ENCODE measurements at places on chromosomes 12 and 14.
A peak's percentile ranks its signal among the peaks of the same experiment; 100 is the strongest.

- no peak for DNase-seq
Observed at GRCh38 chr12:84329938-84330337, 582.7 kb downstream of the SLC6A15 start.

DNA sequence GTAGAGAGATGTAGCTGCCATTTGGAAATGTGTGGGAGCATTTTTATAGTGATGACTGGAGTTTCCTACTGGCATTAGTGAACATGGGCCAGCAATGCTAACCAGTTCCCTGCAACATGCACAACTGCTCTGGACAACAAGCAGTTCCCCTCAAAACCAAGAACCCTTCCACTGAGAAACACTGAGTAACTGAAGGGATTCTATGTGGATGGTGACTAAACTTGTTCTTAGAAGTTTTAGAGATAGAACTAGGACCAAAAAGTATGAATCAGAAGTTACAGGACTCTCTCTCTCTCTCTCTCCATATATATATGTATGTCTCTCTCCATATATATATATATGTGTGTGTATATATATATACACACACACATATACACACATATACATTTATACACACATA, 7.9 kb downstream of the SERPINA10 start:
- DNase-seq = no peak

GRCh38 chr12:126734710-126735109, 1532.3 kb upstream of the TMEM132C start:
- no peak for DNase-seq

- DNase-seq = no peak
Observed at GRCh38 chr12:20272801-20273200, 95.5 kb upstream of the PDE3A start.

- DNase-seq = no peak
Observed at GRCh38 chr12:57735198-57735855, 3.2 kb downstream of the AGAP2 start.

DNA sequence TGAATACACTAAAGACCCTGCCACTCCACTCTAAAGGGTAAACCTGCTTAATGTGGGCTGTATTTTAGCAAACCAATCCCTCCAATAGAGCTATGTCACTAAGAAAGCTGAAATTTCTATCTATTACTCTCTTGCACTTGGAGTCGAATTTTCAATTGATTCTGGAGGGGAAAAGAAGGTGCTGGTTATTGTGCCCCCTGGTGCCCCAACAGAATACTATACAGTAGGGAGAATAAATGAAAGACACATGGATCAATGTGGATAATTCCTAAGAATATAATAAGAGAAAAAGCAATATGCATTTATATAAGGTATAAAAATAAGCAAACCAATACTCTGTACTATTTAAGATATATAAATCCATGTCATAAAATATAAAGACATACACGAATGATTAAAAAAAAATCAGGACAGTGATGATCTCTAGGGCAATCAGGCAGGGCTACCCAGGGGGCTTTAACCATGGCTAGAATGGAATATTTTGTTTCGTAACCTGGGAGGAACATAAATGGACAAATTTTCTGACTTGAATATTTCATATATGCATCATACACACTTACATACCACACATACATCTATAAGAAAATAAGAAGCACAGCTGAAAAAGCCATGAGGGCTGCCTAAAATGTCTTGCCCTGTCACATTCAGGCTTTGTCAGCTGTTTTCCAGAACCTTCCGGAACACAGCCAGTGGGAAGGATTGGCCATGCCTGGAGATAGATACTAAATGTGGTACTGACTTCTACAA, 54.4 kb downstream of the EFCAB11 start:
- DNase-seq = peak; percentile 24

DNA sequence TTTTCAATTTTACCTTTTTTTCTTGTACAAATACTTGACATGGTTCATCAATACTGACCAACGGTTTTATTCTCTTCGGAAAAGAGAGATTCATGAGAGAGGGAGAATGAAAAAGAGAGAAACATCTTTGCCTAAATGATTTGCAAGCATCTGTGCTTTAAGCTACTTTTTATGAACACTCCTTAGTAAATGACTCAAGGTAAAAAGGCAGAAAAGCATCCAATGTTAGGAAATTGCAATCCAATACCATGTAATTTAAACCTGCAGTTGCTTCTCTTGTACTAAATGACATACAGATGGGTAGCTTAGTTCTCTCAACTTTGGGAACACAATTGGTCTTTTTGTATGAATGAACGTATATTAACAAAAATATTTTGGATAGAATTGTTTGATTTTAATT, 46.1 kb downstream of the MSRB3 start:
- no peak for DNase-seq

DNA sequence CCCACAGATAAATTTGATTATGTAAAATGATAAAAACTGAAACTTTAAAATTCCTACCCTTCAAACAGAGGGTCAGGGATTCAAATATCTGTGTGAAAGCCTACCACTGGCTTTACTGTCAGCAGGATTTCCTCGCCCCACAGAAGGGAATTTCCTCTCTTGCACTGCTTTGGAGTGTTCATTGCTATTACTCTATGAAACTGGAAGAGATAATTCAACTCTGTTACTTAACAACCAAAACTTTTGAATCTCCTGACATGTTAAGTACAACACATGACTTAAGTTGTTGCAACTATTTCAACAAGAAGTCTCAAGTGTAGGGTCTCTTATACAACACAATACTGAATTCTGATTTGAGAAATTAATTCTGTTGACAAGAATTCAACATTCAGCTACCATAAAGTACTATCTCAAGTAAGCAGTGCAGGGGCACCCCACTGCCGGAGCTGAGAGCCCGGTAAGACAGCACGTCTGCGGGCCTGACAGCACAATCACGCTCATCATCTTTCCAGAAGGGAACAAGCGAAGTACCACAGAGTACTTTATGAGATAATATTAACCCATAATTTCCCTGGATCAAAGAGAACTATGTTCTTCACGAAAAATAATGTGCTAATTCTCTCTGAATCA, 22.9 kb downstream of the DICER1 start:
- DNase-seq = no peak

DNA sequence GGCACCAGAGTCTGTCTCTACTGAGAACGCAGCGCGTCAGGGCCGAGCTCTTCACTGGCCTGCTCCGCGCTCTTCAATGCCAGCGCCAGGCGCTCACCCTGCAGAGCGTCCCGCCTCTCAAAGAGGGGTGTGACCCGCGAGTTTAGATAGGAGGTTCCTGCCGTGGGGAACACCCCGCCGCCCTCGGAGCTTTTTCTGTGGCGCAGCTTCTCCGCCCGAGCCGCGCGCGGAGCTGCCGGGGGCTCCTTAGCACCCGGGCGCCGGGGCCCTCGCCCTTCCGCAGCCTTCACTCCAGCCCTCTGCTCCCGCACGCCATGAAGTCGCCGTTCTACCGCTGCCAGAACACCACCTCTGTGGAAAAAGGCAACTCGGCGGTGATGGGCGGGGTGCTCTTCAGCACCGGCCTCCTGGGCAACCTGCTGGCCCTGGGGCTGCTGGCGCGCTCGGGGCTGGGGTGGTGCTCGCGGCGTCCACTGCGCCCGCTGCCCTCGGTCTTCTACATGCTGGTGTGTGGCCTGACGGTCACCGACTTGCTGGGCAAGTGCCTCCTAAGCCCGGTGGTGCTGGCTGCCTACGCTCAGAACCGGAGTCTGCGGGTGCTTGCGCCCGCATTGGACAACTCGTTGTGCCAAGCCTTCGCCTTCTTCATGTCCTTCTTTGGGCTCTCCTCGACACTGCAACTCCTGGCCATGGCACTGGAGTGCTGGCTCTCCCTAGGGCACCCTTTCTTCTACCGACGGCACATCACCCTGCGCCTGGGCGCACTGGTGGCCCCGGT, at the start of gene PTGDR:
PTGDR (plus strand) TSS at position 198 of the 778 bp plus-strand sequence; CDS start at position 315, 117 bp downstream.
- DNase-seq = no peak

GRCh38 chr14:89384636-89385035, 32.4 kb downstream of the FOXN3 start:
- DNase-seq = no peak

- DNase-seq = no peak
Observed at GRCh38 chr12:113555226-113555625, 83.6 kb upstream of the LHX5 start.

GRCh38 chr12:96048393-96048969, 13.1 kb upstream of the LTA4H start:
- DNase-seq = no peak

- DNase-seq = no peak
Observed at GRCh38 chr14:20769421-20769820, 1.2 kb downstream of the EDDM3B start.

DNA sequence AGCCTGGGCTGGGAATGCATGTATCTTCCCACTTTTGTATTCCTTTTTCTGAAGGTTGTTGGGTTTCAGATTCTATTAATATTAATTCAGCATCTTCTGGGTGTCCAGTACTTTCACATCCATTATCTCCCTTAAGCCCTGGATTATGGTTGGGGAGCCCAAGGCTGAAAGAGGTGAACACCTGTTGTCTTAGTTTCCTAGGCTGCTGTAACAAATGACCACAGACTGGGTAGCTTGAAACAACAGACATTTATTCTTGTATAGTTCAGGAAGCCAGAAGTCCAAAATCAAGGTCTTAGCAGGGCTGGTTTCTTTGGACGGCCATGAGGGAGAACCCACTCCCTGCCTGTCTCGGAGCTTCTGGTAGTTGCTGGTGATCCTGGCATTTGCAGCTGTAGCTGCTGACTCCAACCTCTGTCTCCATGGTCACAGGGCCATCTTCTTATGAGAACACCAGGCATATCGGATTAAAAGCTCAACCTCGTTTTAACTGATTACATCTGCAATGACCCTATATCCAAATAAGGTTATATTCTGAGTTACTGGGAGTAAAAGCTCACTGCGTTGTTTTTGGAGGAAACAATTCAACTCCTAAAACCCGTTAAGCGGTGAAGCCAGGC, 68.2 kb upstream of the CLMN start:
- no peak for DNase-seq

- no peak for DNase-seq
Observed at GRCh38 chr12:20528208-20528607, 159.9 kb downstream of the PDE3A start.

GRCh38 chr12:57477710-57478681, 1.7 kb downstream of the ARHGAP9 start:
- no peak for DNase-seq

- no peak for DNase-seq
Observed at GRCh38 chr12:47054659-47055058, 24.8 kb upstream of the PCED1B start.

DNA sequence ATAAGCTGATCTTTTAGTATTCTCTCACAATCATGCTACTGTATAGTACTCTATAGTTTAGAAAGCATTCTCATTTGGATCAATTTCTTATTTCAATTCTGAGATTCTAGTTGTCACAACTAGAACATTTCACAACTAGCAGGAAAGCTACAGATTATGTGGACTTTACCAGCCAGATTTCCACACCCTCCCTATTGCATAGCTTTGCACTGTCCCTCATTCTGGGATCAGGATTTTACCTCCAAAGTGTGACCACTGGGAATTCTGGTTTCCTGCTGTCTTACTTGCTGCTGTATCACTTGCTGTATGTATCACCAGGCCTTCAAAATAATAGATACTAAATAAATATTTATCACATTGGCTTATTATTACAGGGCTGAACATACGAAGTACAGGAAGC, 10.2 kb upstream of the PELI2 start:
- DNase-seq = no peak

GRCh38 chr12:103677341-103677740, 90.3 kb downstream of the STAB2 start:
- peak; percentile 84 for DNase-seq

- DNase-seq = peak; percentile 13
Observed at GRCh38 chr14:31261859-31262731, 54.5 kb upstream of the HECTD1 start.

DNA sequence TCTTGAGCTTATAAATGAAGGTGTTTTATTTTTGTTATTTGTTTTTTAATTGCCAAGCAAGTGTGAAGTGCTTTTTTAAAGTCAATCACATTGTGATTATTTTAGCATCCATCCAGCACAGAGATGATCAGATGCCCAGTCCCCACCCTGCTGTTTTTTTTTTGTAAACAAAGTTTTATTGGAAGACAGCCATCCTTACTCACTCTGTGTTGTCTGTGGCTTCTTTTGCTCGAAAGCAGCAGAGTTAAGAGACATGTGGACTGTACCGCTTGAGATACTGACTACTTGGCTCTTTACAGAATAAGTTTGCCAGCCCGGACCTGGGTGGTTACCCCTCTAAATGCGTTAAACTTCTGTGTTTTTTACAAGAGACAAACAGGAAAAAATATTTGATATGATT, 30.9 kb upstream of the AMN start:
- DNase-seq = no peak

DNA sequence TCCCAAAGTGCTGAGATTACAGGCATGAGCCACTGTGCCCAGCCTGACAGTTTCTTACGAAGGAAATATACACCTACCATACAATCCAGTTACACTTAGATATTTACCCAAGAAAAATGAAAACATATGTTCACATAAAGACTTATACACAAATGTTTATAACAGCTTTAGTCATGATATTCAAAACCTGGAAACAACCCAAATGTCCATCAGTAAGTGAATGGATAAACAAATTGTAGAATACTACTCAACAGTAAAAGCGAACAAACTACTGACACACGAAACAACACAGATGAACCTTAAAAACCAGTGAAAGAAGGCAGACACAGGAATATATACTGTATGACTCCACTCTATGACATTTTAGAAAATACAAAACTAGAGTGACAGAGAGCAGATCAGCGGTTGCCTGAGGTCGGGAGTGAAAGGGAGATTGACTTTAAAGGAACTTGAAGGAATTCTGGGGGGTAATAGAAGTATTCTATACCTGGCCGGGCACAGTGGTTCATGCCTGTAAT, 83.6 kb downstream of the SPRING1 start:
- no peak for DNase-seq

- no peak for DNase-seq
Observed at GRCh38 chr12:54141431-54142113, 47.2 kb downstream of the SMUG1 start.

GRCh38 chr12:18277196-18277595, 15.9 kb downstream of the PIK3C2G start:
- DNase-seq = no peak

GRCh38 chr12:12533238-12533829, 29.3 kb downstream of the DUSP16 start:
- DNase-seq = peak; percentile 54

DNA sequence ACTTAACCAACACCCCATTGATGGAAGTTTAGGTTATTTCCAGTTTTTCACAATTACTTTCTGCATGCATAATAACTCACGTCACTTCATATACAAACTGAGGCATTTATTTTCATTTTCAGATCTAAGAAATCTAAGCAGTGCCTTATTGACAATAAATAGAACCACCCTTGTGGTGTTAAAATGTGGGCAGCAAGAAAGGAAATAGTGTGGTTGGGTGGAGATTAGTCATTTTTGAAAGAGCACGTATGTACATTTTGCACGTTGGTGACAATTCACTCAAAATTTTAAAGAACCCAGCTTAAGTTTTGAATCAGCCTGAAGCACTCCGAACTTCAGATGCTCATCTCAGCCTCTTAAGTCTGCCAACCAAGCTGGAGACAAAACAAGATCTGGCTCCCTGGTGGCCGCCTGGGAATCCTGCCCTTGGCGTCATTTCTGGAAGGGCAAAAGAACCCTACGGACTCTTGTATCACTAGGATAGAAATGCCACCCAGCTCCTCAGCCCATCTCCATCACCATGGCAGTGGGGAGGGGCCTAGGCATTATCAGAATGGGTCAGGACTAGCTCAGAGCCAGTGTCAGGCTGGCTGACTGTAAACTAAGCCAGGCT, 89.5 kb upstream of the BCL2L14 start:
- no peak for DNase-seq

- no peak for DNase-seq
Observed at GRCh38 chr12:47841501-47841900, 21.8 kb upstream of the HDAC7 start.
